Hindlimb muscle (tissue), 1 donor: ENCODE measurements at places on chromosomes 3 and 15. TPM values are rescaled to one million over a fixed set of nuclear protein-coding genes. Genes with fewer than 3 reads are reported as not detected.

DNA sequence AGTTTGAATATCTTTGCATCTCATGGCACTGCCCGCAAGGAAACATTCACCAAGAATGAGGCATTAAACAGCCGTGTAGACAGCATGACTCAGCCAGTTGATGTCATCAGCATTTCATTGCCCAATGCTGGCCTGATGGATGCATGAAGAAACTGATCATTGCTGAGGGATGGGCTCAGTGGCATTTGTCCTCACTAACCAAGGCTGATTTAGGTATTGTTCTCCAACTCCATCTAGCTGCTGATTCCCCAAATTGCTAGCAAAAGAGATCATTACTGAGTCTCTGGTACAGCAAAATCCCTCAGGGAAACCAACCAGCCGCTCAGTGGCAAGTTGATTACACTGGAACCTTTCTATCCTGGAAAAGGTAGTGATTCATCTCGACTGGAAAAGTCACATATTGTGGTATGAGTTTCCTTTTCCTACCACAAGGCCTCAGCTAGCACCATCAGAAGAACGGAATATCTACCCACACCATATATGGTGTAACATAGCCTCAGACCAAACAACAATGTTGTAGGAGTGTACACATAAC lies 186.5 kb upstream of the GAP43 start:
- DNase-seq, result no peak

GRCh38 chr3:66478960-66479359 lies 21.9 kb downstream of the LRIG1 start:
- no peak for DNase-seq

DNA sequence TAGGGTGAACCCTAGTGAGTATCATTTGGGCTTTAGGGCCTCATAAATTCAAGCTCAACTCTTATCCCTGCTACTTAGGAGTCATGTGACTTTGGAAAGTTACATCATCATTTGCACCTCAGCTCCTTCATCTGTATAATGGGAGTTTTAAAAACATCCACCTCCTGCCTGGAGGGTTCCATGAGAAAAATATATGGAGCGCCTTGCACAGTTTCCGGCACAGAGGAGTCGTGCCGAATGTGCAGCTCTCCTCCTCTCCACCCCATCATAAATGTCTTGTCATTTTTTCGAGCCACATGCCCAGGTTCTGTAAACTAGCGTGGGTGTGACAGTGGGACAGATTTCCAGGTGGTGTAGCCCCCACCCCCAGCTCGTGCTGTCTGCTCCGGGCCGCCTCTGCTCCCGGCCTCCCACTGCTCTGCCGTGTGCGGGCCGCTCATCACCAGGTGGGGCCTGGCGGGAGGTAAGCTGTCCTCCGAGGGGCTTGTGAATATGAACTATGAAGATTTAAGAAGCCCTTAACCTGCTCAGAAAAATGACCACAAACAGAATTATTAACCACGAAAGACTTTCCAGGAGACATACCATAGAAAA lies 90.4 kb downstream of the TOP2B start:
- no peak for DNase-seq

GRCh38 chr3:42451546-42452230 lies 41.3 kb upstream of the LYZL4 start:
- DNase-seq, result no peak

- no peak for DNase-seq
Measured at GRCh38 chr15:57440799-57441198, 64.5 kb downstream of the CGNL1 start.

- no peak for DNase-seq
Measured at GRCh38 chr15:101446518-101447167, 42.9 kb downstream of the PCSK6 start.

DNA sequence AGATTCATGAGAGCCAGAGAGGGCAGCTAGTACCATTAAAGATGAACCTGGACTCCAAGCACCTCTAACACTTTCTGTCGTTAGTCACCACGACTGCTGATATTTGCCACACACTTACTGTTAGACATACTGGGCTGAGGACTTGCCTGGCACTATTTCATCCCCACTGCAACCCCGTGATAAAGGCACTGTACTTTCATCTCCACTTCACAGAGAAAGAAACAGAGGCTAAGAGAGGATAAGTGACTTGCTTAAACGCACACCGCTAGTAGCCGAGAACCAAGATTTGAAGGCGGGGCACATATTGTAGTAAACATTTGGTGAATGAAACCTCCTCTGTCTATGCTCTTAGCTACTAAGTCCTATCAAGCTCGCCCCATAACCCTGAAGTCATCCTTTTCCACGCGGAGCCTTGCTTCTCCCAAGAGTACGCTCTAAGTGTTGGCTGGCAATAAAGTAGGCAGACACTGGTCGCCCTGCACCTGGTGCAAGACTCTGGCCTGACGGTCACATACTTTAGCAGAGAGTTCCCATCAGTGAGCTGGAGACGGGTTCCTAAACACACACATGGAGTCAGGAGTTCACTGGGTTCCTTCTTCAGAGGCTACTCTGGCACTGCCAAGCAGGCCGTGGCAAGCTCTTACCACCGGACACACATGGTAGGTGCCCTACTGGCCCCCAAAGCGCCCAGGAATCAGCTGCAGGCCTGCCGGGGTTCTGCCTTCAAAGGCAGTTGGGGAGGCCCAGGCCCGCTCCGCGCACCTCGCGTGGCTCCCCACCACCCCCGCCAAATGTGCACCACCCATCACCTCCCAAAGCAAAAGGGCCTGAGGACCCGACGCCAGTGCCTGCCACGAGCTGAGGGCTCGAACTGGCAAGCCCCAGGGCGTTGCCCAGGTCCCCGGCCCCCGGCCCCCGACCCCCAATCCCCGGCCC lies 951 bp downstream of the POMGNT2 start:
- no peak for DNase-seq

- no peak for DNase-seq
Measured at GRCh38 chr15:92847841-92848240, 52.3 kb upstream of the CHD2 start.

GRCh38 chr3:119969759-119970158 lies 124.5 kb downstream of the GSK3B start:
- DNase-seq, result no peak

DNA sequence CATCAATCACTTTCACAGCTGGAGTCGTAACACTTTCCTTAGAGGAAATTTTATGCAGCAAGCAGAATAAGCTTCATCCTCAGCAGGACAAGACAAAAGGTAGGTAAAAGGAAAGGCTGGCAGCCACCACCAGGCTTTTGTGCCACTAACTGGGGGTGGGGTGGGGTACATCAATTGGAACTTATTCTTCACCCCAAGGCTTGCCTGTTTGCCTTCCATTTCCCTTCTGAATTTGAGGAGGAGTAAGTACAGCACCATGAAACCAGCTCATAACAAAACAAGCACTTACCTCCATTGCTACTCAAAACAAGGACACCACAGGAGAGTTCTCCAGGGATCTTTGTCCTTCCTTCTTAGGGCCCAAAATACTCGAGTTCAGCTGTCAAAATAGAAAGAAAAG lies 296.8 kb downstream of the ARRDC4 start:
- no peak for DNase-seq

DNA sequence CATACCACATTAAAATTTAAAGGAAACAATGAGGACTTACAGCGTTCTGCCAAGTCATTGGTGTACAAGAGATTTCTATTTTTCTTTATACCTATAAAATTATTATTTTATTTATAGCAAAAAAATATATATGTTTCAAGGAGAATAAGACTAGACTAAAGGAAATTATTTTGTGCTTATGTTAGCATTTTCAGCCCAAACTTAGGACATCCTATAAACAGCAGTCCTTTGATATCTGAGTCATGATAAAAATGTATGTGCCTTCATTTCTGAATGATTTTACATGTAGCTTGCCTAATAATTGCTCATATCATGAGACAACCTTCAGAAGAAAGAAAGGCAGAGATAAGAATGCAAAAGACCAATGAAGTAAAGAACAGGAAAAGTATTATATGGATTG lies 16.7 kb upstream of the CPA3 start:
- DNase-seq, result no peak

GRCh38 chr3:138079901-138080300 lies 35.5 kb downstream of the DZIP1L start:
- DNase-seq, result no peak

DNA sequence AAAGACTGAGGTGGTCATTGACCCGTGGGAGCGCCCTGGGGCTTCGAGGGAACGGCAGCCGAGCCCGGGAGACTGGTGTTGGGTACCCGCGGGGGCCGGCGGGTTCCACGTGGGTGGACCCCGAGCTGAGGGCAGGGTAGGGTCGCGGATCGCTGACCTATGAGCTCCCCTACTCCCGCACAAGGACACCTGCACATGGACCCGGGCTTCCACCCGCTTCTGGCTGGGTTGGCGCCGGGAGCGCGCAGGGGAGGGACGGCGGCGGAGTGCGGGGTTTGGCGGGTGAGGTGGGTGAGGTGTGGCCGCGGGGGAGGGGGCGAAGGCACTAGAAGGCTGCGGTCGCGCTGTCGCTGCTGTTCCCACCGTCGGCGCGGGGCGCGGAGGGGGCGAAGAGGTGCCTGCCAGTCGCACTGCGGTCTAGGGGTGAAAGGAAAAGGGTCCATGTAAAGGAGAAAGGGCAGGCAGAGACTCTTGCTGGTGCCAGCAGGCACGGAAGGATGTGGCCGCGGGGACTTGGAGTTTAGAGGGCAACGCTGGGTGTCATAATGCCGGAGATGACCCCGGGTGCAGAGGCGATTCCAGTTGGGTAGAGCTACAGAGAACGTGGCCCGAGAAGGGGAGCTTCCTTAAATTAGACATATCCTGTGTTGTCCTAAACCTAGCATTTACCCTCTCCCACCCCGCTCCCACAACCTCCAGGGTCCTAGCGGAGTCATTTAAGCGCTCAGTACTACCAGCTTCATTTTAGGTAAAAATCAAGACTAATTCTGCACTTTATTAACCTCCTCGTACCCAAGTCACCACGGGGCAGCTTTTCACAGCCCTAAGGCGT lies 245.9 kb upstream of the TOPAZ1 start:
- no peak for DNase-seq

DNA sequence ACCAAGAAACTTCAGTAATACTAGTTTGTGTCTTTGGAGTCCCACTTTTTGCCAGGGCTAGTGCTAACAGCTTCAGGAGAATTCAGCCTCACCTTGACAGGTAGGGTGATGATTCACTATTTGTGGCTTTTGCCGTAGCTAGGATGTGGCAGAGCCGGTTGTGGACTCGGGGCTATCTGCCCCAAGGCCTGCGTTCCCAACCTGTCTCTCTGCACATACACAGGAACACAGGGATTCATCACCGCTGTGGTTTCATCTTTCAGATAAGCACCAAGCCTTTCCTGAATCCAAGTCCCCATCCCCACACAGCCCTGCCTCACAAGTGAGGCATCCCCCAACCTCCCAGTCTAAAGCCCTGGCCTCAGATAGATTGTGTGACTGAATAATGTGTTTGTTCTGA lies 45.2 kb upstream of the POLG start:
- no peak for DNase-seq

DNA sequence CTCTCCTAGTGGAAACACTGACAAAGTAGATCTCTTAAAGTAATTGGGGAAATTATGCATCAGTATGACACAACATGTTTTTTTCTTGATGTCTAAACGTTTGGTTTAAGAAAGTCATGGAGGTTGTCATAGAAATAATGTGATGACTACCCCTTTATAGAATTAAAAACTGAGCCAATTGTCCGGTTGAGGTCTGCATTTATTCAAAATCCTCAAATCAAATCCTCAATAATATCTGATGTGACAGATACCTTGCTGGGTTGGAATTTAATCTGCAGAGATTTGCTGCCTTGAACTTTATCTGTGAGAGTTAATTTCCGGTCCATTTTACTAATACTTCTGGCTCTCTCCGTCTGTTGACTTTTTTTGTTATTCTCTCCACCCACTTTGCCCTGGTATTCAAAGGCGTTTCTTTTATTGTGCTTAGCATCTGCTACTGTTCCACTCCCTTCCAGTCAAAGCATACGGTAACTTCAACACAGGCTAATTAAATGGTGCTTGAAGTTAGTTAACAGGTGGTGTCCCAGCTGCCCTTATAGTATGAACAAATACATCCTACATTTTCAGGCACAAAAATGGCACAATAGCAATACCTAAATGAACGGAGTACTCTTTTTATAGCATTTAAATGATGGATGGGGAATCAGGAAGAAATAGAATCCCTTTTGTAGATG lies 628.3 kb downstream of the ROBO1 start:
- no peak for DNase-seq

DNA sequence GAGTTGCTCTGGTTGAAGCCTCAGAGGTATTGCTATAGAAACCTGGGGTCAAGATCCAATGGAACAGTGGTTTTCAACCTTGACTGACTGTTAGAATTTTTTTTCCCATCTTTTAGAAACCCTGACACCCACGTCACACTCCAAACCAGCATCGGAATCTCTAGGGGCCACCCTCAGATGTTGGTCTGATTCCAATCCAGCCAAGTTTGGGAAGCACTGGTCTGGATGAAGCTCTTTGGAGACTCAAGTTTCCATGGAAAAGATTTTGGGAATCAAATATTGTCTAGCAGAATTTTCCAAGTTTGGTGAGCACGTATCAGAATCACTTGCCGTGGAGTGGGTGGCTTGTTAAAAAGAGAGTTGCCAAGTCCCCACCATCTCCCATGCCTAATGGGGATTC lies 103.8 kb downstream of the THSD4 start:
- no peak for DNase-seq

GRCh38 chr15:72562878-72563277 lies 88.7 kb downstream of the ARIH1 start:
- DNase-seq, result no peak

DNA sequence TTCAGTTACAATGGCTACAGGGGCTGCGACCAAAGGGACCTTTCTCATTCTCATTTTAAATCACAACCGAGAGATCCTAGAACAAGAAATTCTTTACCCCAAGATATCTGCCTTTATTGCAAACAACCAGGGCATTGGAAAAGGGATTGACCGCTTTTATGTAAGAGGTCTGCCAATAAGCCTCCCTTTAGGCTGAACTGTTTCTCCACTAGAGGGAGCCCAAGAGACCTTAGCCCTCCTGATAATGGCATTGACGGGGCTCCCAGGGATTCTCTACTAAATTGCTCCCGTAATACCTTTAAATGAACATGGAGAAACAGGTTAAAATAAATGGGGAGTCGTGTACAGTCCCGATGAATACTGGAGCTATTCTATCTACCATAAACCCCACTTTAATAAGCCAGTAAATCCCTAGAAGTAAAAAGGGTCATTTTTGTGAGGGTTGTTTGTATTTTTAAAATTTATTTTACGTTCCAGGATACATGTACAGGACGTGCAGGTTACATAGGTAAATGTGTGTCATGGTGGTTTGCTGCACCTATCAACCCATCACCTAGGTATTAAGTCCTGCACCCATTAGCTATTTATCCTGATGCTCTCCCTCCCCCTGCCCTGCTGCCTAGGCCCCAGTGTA lies 7.5 kb upstream of the IGSF10 start:
- DNase-seq, result no peak

GRCh38 chr3:46383211-46383950 lies 12.6 kb downstream of the CCR5 start:
- DNase-seq, result no peak

GRCh38 chr15:55194256-55194655 lies 2.5 kb downstream of the RSL24D1 start:
- no peak for DNase-seq

GRCh38 chr15:95559875-95560394 lies 770.6 kb upstream of the NR2F2 start:
- DNase-seq, result no peak

Gene HDC
- polyA plus RNA-seq, result 0.71 TPM

Gene OR5K2
- polyA plus RNA-seq, result not detected

Gene NOX5
- polyA plus RNA-seq, result 0.30 TPM

Gene DUOX2
- polyA plus RNA-seq, result 0.13 TPM

Gene FETUB
- polyA plus RNA-seq, result not detected

Gene C2CD4A
- polyA plus RNA-seq, result not detected

Gene SIDT1
- 1.7 TPM for polyA plus RNA-seq

Gene CPNE4
- 0.15 TPM for polyA plus RNA-seq

Gene PARP15
- polyA plus RNA-seq, result 2.8 TPM

Gene KLF15
- 1.6 TPM for polyA plus RNA-seq

Gene PLA2G4F
- 0.35 TPM for polyA plus RNA-seq

Gene ELL3
- polyA plus RNA-seq, result 3.3 TPM

Gene SSUH2
- 2.9 TPM for polyA plus RNA-seq
